GM23248 (cell line): ENCODE measurements at places on chromosomes 5 and 9.

DNA sequence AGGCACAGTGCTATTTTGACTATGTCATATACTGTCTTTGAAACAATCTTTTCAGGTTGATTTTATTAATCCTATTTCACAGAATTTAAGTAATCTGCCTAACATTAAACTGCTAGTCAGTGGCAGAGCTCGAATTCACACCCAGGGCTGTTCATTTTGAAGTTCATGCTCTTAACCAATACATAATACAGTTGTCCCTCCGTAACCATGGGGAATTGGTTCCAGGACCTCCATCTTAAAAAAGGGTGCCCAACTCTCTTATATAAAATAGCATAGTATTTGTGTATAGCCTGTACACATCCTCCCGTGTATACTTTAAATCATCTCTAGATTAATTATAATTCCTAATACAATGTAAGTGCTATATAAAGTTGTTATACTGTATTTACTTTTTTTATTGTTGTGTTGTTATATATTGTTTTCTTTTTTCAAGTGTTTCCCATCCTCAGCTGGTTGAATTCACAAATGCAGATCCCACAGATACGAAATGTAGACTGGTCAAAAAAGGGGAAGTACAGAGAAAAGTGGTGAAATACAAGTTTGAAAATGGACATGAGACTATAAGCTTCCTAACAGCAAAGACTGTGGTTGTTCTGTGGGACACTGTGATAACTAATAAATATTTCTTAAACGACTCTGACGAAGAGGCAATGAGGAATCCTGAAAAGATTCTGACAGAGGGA, 18.3 kb downstream of the RFX3 start:
- DNase-seq: no peak

GRCh38 chr9:38390851-38391250, 1.7 kb upstream of the ALDH1B1 start:
- no peak for DNase-seq

GRCh38 chr5:114953565-114953964, 216.1 kb downstream of the TRIM36 start:
- DNase-seq: no peak

DNA sequence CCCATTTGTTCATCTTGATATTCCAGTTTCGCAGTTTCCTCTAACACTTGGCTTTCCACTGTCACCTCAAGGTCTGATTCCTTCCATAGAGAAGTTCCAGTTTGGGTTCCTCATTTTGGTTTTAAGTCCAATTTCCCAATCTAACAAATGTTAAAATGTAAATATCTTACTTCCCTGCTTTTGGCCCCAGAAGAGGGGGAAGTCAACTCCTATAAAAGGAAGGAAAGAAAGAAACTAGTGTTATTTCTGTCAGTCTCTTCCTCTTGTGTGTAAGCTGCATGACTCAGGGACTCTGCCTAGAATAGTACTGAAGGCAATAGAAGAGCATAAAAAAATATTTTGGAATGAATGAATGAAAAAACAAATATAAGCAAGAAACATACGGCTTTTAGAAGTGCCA, 127.5 kb upstream of the CCNG1 start:
- DNase-seq: no peak

- DNase-seq: peak; percentile 47
These were observed 15.1 kb upstream of the NCS1 start for GRCh38 chr9:130157079-130157478.

- no peak for DNase-seq
These were observed 46.2 kb downstream of the TSPAN17 start for GRCh38 chr5:176693477-176693851.

GRCh38 chr9:38621434-38622287, 1.3 kb upstream of the ANKRD18A start:
- DNase-seq: peak; percentile 12

DNA sequence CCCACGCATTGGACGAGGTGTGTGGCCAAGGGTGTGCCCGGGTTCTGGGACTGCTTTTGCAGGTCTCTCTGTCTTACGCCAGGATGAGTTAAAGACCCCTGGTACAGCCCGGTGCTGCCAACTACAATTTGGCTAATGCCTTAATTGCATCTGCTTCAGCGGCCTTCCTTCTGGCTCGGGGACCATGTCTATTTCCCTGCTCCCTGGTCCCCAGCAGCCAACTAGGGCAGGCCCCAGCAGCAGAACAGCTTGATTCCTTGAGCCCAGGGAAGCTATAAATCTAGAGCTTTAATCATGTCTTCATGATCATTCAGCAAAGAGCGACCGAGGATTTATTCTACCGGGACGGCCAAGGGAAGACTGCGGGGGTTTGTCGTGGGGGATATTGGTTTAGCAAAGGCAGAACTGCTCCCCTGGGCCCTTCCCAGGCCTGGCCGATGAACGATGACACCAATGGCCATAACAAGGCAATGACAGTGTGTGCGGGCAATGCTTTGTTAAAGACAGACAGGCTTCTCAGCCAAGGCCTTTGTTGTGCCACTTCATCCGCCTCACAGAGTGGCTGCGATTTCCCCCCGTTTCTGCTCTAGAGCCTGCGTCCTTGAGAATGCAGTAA, 51.4 kb downstream of the CFAP77 start:
- DNase-seq: no peak

GRCh38 chr5:55392669-55393068, 84.9 kb downstream of the MTREX start:
- no peak for DNase-seq

DNA sequence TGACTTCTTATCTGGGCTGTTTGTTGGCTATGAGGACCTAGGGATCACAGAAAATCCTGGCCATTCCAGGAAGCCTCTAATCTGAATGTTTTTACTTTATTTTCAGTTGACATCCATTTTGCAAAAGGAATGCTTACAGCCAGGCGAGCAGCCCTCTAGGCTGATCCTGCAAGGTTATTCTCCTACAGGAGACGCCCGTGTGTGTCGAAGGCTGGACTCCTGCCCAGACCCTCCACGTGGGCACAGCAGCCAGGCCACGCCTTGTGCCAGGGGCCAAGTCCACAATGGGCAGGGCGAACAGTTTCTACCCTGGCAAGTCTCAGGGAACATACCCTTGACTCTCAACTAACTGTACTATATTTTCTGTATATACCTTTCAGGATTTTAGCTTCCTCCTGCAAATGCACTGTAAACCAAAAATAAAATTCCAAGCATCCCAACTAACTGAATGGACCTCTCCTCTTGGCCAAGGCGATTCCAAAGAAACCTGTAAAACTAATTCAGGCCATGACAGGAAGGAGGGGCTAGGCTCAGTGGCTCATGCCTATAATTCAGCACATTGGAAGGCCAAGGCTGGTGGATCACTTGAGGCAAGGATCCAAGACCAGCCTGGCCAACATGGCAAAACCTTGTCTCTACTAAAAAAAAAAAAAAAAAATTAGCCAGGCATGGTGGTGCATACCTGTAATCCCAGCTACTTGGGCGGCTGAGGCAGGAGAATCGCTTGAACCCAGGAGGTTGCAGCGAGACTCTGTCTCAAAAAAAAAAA, 5.7 kb downstream of the CMBL start:
- DNase-seq: no peak

DNA sequence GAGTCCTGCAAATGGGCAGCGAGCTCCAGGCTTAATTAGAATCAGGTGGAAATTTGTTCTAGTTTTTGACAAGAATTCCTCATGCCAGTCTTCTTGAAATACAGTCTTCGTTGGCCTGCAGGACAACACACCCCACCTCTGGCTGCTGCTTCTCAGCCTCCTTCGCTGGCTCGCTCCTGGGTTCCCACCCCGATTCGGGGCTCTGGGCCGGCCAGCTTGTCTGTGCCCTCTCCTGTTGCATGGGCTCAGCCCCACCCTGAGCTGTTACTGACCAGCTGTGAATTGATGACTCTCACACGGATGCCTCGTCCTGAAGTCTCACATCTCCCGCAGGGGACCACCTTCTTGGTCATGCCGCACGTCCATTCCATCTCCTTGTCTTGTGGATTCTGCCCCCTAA, 21.0 kb downstream of the PSD2 start:
- DNase-seq: no peak

- DNase-seq: peak; percentile 7
These were observed 3.6 kb downstream of the B4GALT1 start for GRCh38 chr9:33163433-33164137.

DNA sequence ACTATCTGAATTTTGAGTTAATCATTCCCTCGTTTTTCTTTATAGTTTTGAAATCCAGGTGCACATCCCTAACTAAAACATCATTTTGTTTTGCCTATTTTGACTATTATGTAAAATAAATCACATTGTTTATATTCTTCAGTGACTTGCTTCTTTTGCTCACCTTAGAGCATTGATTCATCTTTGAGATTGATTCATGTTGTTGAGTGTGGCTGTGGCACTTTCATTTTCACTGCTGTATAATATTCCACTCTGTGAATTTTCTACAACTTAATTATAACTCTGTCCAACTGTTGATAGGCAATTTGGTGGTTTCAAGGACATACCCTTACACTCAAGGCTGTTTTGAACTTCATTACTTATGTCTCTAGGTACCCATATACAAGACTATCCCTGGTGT, 12.5 kb downstream of the NKX2-5 start:
- DNase-seq: no peak

GRCh38 chr5:88825584-88826315, 57.2 kb downstream of the MEF2C start:
- no peak for DNase-seq

- peak; percentile 59 for DNase-seq
These were observed 693.8 kb downstream of the DNAH5 start for GRCh38 chr5:13250464-13251291.

- peak; percentile 71 for DNase-seq
These were observed 227.3 kb upstream of the DAPK1 start for GRCh38 chr9:87270221-87270847.

GRCh38 chr5:177468329-177468684, 5.1 kb downstream of the DBN1 start:
- DNase-seq: no peak

DNA sequence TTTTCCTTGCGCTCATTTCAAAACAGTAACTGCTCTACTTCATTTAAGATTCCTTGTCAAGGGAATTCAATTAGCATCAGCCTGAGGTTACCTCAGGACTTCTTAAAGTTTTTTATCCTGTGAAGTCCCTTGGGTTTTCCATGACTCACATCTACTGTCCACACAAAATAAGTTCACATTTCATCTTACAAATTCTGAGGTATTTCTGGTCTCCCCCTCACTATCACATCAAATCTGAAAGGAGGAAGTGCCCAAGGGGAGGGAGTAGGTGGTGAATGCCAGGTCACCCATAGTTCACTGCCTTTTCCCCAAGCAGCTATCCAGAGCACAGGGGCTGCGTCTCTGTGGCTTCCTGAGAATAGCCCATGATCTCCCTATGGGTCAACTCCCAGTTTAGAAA, 227.1 kb upstream of the NREP start:
- DNase-seq: peak; percentile 92

GRCh38 chr5:133514456-133514855, 97.9 kb downstream of the FSTL4 start:
- no peak for DNase-seq

DNA sequence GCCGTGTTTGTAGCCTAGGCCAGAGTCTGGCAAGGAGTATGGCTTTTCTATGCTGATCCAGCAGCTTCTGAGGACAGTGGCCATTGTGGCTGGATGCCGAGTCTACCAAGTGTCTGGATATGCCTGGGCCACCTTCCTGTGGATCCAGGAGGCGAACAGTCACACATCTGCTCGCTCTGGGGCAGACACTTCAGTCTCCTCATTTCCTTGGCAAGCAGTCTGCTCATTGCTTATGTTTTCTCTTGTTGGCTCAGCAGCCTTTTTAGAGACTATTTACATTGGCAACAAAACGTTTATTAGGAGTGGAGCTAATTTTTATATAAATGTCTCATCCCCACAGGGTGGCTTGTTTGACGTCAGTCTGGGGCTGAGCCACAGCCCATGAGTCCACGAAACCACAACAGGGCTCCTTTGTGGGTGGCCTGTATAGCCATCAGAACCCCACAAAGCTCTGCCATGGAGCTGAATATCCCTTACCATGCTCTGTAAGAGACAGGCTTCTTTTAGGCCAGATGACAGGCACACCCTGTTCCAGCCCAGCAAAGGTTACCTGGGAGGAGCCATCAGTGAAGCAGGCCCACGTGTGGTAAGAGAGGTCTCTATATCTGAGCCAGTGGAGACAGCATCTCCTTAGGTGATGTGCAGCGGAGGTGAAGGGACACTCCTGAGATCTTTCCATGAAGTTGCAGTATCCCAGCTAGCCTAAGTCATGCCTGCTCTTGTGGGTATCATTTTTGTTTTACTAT, 221.7 kb downstream of the DIRAS2 start:
- no peak for DNase-seq

DNA sequence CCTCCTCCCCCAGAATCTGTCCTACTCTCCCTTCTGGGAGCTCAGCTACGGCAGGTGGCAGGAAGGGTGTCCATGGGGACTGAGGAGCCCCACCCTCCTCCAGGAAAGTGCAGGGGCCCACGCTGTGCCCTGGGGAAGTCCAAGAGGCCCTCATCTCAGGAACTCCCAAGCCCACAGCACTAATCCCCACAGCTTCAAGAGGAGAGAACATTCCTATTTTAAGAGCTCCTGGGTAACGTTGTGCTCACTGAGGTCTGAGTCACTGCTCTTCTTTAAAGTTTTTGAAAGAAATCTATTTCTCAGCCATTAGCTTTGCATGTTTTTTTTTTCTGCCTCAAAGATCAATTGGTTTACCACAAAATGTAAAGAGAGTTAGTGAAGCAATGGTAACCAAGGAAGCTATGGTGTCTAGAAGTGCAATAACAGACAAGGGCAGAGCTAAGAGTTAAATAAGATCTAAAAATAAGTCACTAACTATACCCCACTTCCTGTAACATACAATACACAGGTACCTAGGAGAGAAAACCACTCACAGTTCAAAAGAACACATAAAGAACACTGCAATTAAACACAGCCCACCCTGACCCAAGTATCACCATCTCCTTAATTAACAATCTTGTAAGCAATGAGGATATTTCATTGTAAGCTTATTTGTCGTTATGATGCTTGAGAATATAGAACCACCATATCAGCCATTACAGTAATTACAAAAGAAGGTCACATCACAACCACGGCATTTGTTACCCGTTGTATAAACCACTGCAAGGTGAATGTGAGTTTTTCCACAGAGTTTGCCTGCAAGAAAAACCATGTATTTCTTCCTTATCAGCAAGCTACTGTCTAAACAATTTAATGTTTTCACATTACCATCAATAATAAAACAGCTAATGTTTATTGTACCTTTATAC, 382.3 kb upstream of the SLC30A5 start:
- no peak for DNase-seq

GRCh38 chr5:84870369-84870768, 485.7 kb upstream of the EDIL3 start:
- no peak for DNase-seq

GRCh38 chr9:88272986-88273385, 115.3 kb upstream of the SPIN1 start:
- no peak for DNase-seq

GRCh38 chr9:36017278-36017677, 19.4 kb upstream of the RECK start:
- peak; percentile 44 for DNase-seq

GRCh38 chr5:33268374-33268773, 172.4 kb upstream of the TARS1 start:
- no peak for DNase-seq

DNA sequence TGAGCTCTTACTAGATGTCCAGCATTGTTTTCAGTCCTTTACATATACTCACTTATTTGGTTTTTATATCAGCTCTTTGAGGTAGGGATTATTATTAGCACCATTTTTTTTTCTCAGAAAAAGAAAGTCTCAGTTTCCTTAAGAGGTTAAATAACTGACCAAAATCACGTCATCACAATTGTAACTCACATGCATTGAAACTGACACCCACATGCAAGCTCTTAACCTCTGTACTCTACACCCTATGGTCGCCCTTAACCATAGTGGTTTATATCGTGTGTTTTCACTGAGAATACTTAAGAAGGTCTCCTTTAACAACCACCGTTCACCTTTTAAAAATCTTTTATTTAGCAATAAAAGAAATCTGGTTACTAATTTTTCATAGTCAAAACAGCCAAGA, 61.0 kb downstream of the PRDM6 start:
- DNase-seq: no peak
